Small intestine (tissue), 16 donors: ENCODE measurements at places on chromosomes 16 and 17.

DNA sequence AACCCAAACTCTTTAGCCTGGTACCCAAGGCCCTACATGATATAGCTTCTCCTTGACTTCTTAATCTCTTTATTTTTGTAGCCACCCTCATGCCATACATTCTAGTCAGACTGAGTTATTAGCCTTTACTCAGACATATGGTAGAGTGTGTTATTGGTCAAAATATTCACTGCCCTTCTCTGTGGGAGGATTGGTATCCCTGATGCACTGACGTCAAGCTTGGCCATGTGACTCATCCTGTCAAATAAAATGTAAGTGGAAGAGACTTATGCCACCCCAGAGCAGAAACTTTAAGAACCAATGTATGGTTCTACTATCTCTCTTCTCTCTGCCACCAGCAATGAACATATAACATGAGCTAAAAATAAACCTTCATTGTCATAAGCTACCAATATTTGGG, 12.2 kb upstream of the BEAN1 start:
- no peak for DNase-seq

DNA sequence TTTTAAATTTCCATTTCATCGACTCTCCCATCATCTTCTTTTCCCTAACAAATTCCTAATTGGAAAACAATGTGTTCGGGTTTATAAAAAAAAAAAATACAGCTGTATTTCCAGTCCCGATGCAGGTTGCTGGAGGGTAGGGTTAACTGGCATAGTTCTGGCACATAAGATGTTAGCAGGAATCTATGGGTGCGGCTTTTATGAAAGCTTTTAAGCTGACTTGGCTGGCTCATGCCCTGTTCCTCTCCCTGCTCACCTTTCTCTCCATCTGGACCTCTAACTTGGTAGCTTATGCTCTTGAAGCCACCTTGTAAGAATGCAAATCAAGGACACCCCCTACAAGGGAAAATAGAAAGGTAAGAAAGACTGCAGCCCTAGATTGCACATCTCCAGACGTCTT, 33.2 kb upstream of the KCNJ2 start:
- DNase-seq, result peak; percentile 37

DNA sequence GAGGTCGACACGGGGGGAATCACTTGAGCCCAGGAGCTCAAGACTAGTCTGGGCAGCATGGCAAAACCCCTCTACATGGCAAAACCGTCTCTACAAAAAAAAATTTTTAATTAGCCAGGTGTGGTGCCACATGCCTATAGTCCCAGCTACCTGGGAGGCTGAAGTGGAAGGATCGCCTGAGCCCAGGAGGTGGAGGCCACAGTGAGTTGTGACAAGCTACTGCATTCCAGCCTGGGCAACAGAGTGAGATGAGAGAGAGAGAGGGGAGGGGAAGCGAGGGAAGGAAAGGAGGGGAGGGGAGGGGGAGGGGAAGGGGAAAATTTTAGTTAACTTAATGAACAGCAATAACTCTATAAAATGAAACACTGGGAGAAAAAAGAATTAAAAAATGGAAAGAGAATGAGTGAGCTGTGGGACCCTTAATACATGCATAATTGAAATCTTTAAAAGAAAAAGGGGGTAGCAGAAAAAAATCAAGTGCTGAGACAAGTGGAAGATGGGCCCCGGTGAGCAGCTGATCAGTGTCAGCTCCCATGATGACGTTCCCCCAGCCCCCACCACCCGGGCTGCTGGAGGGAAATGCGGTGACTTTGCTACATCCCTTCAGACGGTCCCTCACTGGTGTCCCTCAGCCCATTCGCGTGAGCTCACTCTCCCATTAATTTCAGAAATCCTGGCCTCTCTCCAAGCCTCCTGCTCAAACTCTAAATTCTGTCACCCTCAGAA, 2.7 kb downstream of the ASGR2 start:
- DNase-seq, result no peak

- no peak for DNase-seq
Observed at GRCh38 chr16:55046916-55047315, 116.3 kb downstream of the IRX5 start.

- no peak for DNase-seq
Observed at GRCh38 chr16:14109077-14109775, 38.1 kb downstream of the MRTFB start.

GRCh38 chr16:19810817-19811731, 73.6 kb downstream of the GPRC5B start:
- peak; percentile 40 for DNase-seq
